ENCODE measurements at places on chromosomes 1 and 21.

DNA sequence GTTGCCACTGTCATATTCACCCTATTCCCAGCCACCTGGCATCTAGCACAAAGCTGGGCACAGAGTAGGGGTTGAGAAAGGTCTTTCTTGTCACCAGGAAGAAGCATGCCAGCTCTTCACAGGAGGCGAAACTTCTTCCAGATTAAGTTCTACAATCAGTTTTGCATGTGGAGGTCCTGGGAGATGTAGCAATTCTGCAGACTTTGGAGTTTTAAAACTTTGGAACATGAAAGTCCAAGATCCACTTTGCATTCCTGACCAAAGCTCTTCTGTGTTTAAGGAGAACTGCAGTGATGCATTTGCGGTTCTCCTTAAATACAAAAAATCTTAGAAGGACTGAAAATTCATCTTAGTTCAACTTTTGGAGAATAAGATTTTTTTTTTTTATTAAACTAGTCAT is 258.5 kb upstream of the USP24 start:
- DNase-seq, result no peak

GRCh38 chr1:8075511-8076051 is 49.5 kb upstream of the ERRFI1 start:
- DNase-seq, result no peak

- no peak for DNase-seq
These were observed 13.3 kb upstream of the TTF2 start for GRCh38 chr1:117046781-117047180.

- DNase-seq, result no peak
These were observed 25.4 kb downstream of the UROD start for GRCh38 chr1:45037456-45037855.

DNA sequence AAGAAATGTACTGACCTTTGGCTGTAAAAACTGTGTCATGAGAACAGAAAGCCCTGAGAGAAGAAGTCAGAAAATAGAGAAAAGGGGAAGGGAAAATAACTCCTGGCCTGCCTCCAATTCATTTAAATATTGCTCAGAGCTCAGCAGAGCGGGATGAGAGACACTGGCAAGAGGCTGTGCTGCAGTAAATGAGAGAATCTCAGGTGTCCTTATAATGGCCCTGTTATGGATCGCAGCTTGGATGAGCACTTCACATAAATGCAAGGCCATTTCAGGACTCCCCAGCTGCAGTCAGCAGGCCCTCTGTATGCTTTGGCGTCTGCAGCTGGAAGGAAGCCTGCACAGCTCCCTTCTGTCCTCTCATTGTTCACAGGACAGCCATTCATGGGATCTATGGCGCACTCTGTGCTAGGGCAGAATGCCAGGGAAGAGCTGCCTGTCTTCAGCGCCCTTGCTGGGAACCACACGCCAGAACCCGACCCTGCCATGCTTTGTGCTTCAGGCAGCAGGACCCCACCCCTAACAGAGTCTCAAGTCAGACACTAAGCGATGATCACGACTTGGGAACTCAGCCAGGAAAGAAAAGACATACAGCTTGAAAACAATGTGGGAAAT is 20.7 kb upstream of the ABCB10 start:
- no peak for DNase-seq

GRCh38 chr1:209729436-209729835 is 24.8 kb downstream of the HSD11B1 start:
- no peak for DNase-seq

GRCh38 chr1:58857680-58858673 is 74.1 kb upstream of the JUN start:
- DNase-seq, result no peak

DNA sequence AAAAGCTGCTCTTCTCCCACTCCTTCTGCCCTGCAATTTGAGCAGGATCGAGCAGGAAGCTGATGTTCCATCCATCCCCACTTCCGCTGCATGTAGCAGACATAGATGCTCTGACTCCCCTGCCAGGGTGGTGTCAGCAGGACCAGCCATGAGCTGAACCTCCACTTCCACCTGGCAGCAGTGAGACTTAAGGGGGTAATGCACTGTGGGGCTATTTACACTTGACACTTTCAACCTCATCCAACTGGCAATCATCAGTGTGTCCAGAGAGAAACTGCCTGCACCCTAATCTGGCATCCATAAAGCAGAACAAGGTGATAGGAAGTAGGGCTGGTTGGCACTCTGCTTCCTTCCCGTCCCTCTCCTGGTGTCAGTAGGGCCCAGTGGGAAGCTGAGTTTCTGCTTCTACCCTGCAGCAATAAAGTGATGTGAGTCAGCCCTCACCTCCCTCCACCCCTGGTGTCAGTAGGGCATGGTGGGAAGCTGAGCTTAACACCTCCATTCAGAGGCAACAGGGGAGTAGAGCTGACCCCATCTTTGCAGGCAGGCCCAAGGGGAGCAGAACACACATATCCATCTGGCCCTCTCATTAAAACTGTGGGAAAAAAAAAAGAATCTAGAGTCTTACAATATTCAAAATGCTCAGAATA is 272.3 kb downstream of the PTPRU start:
- DNase-seq, result no peak

DNA sequence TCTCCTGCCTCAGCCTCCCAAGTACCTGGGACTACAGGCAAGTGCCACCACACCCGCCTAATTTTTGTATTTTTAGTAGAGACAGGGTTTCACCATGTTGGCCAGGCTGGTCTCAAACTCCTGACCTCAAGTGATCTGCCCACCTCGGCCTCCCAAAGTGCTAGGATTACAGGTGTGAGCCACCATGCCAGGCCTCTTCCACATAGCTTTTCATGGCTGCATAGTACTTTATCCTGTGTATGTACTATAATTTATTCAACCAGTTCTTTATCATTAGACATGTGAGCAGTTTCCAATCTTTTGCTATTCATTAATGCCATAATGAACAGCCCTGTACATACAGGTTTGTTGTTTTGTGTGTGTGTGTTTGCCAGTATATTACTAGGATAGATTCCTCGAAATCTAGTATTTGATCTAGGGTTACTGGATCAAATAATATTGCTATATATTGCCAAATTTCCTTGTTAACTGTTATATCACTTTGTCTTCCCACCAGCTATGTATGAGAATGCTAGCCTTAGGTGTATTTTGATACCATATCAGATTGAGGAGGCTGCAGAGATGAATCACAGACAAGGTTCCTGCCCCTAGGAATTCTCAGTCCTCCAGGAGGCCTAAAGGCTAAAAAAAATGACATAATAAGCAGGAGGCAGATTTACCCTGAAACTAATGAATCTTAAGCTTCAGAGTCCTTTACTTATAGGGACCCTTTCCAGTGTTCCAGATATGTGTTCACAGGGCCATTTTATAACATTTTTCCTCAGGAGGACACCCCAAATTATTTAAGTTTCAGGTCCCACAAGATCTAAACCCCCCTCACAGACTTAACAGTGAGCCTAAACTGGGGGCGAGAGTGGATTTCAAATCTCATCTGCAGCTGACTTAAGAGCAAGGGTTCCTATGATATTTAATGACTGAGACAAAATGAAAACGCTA is 2.1 kb upstream of the PDIK1L start:
- DNase-seq, result no peak

GRCh38 chr1:1120866-1121591 is 5.1 kb upstream of the C1orf159 start:
- no peak for DNase-seq

DNA sequence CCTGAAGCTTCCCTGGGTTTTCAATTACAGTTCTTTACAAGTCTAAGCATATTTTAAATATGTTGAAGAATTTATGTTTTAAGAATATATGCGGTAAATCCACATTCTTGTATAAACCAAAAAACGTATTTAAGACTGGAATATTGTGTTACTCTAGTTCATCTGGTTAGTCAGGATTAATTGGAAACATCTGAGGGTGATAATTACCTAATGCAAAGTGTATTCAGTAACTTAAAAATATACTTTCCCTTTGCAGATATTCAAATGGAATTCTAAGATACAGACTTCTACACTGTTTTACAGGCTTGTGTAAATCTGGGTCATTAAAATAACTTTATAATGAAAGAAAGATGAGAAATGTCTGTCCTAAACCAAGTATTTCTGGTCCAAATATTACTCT is 302.0 kb downstream of the VAV3 start:
- no peak for DNase-seq

DNA sequence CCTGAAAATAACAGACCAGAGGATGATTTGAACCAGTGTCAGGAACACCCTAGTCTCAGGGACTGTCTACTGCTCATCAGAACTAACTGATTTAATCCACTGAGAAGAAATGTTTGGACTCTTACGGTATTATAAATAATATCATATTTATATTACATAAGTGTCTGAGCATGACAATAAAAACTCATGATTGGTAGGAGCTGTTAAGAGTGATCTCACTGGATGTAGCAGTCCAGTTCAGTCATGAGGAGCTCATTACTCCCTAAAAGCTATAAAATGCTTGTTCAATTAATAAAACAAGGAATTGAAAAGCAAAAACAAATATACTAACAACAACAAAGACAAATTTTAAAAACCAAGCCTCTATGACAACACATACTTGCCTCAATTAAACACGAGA is 68.8 kb upstream of the BCL9 start:
- no peak for DNase-seq

Data from activated CD8-positive, alpha-beta memory T cell treated with anti-CD3 and anti-CD28 coated beads for 4 hours (primary cell).